ENCODE measurements at places on chromosomes 13 and 19.
A peak's percentile ranks its signal among the peaks of the same experiment; 100 is the strongest.

GRCh38 chr13:38538422-38538821, 148.5 kb upstream of the FREM2 start:
- DNase-seq: no peak

- DNase-seq: no peak
Measured at GRCh38 chr19:37078717-37079032, 442 bp downstream of the ZNF420 start.

GRCh38 chr19:9883231-9883758, 48.2 kb downstream of the PIN1 start:
- DNase-seq: no peak

- DNase-seq: no peak
Measured at GRCh38 chr13:27472941-27473340, 22.6 kb upstream of the MTIF3 start.

GRCh38 chr19:4368128-4368820, 24.9 kb downstream of the MPND start:
- DNase-seq: peak; percentile 34

GRCh38 chr13:30009411-30009810, 159.0 kb upstream of the UBL3 start:
- DNase-seq: no peak

DNA sequence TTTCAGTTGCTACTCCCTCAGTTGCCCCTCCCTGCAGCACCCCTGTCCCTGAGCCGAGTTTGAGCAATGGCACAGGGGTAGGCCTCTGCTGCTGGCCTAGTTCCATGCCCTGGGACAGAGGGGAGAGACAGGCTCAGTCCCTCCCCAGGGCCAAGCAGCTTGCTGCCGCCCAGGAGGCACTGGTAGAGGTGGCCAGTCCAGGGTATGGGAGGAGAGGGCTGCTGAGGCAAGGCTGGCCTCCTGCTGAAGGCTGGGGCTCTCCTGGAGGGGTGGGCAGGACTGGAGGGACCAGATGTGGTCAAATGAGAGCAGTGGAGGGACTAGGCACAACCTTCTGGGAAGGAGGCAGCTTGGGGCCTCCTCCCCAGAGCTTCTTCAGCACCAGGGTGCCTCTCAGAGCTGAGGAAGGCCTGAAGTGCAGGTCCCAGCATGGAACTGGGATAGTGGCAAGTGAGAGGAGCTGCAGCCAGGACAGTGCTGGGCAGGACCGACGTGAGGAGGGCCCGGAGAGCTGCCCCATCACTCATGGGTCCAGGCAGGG, 29.8 kb upstream of the VSTM2B start:
- DNase-seq: no peak

- no peak for DNase-seq
Measured at GRCh38 chr13:96958286-96958891, 35.9 kb downstream of the OXGR1 start.

DNA sequence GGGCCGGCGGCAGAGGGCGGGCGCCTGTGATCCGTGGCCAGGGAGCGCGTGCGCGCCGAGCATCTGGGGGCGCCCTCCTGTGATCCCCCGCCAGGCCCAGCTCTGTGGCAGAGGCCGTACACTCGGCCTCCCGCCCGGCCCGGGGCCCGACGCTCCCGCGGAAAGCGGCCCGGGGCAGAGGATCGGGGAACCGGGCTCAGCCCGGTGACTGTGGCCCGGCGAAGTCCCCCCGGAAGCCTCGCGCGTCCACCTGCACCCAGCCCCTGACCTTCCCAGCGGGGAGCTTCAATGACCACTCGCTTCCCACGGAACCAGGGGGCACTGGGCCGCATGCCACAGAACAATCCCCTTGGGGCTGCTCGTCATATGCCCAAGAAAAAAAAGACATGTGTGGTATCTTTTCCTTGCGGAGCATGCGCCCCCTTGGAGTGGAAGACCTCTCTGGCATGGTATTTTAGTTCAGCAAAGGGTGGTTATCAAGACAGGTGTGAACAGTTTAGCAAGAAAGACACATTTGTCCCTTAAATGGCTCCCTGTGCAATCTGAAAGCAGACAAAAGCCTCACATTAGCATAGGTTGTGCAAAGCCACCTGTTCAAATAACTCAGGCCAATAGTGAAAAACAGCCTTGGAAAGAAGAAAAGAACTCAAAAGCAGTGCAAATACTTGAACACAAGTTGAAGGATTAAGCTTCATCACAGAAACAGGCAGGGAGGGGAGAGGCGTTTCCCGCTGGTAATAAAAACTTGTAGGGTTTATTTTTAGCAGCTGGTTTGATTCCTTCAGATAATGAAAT, 290.9 kb upstream of the SOX21 start:
- no peak for DNase-seq

GRCh38 chr19:55605207-55605636, 225 bp upstream of the ZNF865 start:
- DNase-seq: peak; percentile 99

- no peak for DNase-seq
Measured at GRCh38 chr13:87376081-87376480, 295.1 kb upstream of the SLITRK5 start.

- no peak for DNase-seq
Measured at GRCh38 chr13:99407906-99408702, 93.2 kb upstream of the TM9SF2 start.

GRCh38 chr19:4015705-4016402, 8.3 kb downstream of the PIAS4 start:
- no peak for DNase-seq

DNA sequence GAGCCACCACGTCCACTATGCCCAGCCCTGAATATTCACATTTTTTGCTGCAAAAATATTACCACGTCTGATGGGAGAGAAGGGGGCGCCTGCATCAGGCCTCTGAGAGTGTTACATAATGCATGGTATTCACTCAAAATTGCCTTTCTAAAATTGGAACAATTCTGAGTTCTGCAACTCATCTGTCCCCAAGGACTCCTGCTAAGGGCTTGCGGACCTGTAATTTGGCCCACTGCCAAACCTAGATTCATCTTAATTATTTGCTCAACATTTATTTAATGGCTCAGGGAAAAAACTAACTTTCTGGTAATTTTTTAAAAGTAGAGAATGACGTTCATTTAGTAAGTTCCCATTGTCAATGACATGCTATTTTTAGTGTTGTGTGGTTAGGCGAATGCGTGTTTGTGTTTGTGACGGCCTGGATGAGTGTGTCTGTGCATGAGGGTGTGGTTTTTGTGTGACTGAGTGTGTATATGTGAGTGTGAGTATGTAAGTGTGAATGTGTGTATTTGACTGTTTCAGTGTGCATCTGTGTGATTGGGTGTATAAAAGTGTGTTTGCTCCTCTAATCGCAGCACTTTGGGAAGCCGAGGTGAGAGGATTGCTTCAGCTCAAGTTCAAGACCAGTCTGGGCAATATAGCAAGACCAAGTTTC, 8.8 kb downstream of the INAFM1 start:
- no peak for DNase-seq

- peak; percentile 96 for DNase-seq
Measured at GRCh38 chr19:510606-511100, 3.4 kb downstream of the TPGS1 start.

- no peak for DNase-seq
Measured at GRCh38 chr13:76690611-76691010, 195.6 kb downstream of the KCTD12 start.

DNA sequence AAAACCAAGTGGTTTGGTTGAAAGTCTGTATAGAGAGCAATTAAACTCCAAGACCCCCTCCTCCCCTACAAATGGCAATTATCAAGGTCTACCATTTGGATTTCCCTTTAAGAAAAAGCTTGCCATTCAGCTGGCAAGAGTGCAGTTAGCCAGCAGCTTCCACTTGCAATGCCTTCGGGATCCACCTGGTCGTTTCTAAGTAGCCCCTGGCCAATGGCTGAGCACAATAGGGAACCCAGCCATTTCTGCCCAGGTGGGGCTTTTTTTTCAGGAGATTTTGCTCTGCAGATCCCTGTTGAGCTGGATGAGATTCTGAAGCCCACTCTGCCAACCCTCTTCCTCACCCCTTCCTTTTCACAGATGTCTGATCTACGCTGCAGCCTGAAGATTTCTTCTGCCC, 26.3 kb downstream of the TGDS start:
- no peak for DNase-seq

- DNase-seq: peak; percentile 14
Measured at GRCh38 chr19:8305798-8306197, 2.4 kb downstream of the CD320 start.

GRCh38 chr19:3801412-3802096, 15.4 kb upstream of the MATK start:
- DNase-seq: peak; percentile 83

DNA sequence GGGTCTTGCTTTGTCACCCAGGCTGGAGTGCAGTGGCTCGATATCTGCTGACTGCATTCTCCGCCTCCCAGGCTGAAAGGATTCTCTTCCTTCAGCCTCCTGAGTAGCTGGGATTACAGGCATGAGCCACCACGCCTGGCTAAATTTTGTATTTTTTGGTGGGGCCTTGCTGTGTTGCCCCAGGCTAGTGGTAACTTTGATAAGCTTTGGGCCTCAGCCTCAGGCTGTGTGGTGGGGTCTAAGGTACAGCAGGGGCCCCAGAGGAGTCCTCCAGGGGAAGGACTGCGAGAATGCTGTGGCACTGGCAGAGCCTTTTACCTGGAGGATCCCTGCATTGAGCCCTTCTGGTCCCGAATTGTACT, 7.2 kb downstream of the DOT1L start:
- DNase-seq: no peak

- no peak for DNase-seq
Measured at GRCh38 chr19:7832009-7832408, 2.0 kb downstream of the EVI5L start.

GRCh38 chr13:96248103-96248502, 158.2 kb downstream of the HS6ST3 start:
- DNase-seq: no peak

- no peak for DNase-seq
Measured at GRCh38 chr19:4030981-4031380, 23.4 kb downstream of the PIAS4 start.

GRCh38 chr13:69857183-69857821, 250.3 kb upstream of the ATXN8OS start:
- no peak for DNase-seq

- DNase-seq: no peak
Measured at GRCh38 chr19:2547721-2548120, 71.8 kb downstream of the GADD45B start.

GRCh38 chr19:33273881-33274662, 28.3 kb downstream of the CEBPA start:
- peak; percentile 29 for DNase-seq

DNA sequence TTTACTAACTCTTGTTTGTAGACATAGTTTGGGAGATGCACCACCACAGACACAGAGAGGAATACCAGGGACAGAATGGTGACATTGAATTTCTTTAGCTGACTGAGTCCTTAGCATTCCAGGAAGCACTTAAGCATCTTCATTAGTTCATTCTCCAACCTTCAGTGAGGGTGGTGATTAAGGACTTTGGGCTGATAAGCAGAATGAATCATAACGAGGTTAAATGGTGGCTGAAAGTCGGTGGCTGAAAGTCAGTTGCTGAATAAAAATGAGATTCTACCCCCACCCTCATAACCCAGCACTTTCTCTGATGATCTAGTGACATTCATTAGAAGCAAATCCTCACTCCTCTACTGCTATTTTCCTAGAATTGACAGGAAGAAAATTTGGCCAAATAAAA, 10.6 kb downstream of the PCDH8 start:
- DNase-seq: no peak

DNA sequence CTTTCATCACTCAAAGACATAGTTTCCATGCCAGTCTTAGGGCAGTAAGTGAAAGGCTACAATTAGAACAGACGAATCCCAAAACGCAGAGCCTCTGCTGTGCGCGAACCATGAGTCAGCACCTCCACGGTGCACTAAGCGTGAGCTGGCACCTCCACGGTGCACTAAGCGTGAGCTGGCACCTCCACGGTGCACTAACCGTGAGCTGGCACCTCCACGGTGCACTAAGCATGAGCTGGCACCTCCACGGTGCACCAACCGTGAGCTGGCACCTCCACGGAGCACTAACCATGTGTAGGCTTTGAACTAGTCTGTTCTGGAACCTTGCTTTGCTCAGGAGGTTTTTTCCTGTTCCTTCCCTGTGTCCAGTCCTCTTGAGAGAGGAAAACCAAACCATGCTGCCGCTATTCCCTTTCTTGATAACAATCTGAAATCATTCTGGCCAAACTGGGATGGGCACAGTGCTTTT, 120.6 kb downstream of the IRS2 start:
- no peak for DNase-seq

DNA sequence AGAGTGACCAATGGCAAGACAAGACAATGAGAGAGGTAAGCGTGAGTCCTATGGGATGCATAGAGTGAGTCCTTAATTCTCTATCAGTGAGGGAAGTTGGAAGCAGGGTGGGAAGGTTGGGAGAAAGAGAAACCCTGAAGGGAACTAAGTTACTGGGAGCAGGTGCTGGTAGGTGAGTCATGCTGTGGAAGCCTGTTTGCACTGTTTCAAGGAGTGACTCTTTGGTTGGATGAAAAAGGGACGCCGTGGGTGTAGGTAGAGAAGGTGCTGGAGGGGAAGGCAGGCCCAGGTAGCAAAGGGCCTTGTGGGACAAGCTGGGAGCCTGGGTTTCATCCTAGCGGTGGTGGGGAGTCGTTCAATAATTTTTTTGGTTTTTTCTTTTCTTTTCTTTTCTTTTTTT, 21.9 kb downstream of the IGFL1 start:
- no peak for DNase-seq

DNA sequence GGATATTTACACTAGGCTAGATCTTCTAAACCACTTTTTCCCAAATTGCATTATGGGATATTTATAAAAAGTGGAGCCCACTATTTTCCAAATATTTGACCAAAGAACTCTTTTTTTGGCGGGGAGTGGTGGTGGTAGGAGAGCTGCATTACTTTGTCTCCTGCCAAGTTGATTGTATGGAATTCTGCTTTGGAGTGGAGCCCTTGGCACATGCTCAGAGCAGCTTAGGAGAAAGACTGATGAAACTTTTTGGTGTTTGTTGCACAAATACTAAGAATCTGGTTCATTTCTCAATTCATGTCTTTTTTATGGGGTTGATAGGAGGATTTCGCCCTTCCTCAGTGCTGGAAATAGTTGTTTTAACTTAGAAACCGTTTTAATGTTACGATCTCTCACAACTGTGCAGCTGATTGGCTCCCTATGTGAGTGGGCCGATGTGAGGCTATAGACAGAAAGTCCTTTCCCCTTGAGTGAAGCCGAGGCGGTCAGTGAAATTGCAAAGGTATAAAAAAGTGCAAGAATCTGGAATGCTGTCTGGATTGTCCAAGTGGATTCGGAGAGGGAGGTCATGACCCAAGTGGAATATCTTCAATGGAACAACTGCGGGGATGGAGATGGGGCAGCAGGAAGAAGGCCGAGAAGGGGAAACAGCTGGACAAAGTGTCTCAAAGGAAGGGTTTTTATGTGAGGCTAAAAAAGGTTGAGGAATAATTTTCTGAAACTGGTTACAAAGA, 415.9 kb downstream of the FGF9 start:
- no peak for DNase-seq

GRCh38 chr19:1266916-1267476, 2.1 kb upstream of the CIRBP start:
- peak; percentile 75 for DNase-seq

- no peak for DNase-seq
Measured at GRCh38 chr19:17136021-17136420, 60.4 kb downstream of the MYO9B start.

GRCh38 chr13:20197361-20197834, 4.7 kb upstream of the GJB2 start:
- DNase-seq: peak; percentile 32

- no peak for DNase-seq
Measured at GRCh38 chr13:22964245-22964966, 216.4 kb upstream of the SGCG start.

GRCh38 chr13:81568824-81569223, 1227.9 kb upstream of the SPRY2 start:
- DNase-seq: no peak
